CD8-positive, alpha-beta memory T cell (primary cell): ENCODE measurements at places on chromosomes 6 and 20. TPM values are rescaled to one million over a fixed set of nuclear protein-coding genes. Genes with fewer than 3 reads are reported as not detected.

DNA sequence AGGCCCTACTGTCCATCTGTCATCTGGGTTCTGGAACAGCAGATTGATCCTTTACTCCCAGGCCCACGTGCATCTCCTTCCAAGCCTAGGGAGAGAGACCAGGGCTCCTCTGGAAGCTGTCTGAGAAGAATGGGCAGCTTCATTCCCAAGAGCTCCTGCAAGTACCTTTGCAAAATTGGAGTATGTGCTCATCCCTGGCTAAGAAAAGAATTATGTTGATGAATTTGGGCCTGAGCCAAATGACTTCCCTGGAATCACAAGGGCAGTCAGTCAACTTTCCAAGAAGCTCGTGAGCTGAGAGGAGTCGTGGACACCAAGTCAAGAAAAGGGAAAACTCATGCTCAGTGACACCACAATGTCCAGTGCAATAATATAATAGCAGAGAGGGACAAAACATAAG, 54.6 kb upstream of the AKAP12 start:
- no peak for DNase-seq

DNA sequence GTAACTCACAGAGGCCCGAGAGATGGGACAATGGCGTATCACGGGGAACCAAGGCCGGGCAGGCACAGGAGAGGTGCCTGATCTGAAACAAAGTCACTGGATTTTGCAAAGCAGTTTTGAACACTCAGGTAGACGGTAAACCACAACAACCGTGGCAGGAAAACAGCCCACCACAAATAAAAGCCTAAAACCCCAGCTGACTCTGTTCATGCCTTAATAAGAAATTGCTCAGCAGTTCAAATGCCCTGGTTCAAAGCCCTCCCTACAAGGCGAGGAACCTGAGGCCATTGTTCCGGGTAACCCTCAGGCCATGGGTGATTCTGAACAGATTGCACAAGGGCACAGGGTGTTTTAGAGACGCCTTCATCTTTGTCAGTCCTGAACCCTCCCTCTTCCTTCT, 114.2 kb downstream of the MAP3K7 start:
- DNase-seq = peak; percentile 52

- DNase-seq = no peak
These were observed 44.9 kb upstream of the RNF24 start for GRCh38 chr20:4060064-4060795.

The LAMP5 gene
- not detected for total RNA-seq

DNA sequence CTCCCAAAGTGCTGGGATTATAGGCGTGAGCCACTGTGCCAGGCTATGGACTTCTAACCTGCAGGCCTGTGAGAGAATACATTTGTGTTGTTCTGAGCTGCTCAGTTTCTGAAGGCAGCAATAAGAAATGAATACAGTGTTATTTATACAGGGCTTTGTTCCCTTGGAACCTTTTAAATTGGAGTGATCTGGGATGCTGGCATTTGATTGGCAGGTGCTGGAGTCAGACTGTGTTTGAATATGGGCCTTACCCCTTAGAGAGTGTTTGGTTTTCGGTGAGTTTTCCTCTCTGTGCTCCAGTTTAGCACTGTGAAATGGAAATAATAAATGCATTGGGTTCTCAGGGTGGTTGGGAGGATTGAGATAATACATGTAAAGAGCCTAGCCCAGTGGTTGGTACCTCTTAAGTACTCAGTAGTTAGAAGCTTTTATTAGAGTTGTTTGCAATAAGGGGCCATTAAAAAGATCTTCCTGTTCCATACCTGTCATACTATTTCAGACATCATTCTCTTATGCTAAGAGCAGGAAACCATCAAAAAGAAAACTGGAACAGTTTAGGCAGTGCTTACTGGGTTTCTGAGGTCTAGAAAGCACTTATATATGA, 22.1 kb downstream of the BMP6 start:
- DNase-seq = no peak

- DNase-seq = no peak
These were observed 7.9 kb downstream of the BPIFB3 start for GRCh38 chr20:33061658-33062028.

- DNase-seq = no peak
These were observed at the start of gene CCM2L for GRCh38 chr20:32010101-32010500. CCM2L (plus strand) TSS chr20:32010438; CDS start chr20:32010455, 17 bp downstream.

DNA sequence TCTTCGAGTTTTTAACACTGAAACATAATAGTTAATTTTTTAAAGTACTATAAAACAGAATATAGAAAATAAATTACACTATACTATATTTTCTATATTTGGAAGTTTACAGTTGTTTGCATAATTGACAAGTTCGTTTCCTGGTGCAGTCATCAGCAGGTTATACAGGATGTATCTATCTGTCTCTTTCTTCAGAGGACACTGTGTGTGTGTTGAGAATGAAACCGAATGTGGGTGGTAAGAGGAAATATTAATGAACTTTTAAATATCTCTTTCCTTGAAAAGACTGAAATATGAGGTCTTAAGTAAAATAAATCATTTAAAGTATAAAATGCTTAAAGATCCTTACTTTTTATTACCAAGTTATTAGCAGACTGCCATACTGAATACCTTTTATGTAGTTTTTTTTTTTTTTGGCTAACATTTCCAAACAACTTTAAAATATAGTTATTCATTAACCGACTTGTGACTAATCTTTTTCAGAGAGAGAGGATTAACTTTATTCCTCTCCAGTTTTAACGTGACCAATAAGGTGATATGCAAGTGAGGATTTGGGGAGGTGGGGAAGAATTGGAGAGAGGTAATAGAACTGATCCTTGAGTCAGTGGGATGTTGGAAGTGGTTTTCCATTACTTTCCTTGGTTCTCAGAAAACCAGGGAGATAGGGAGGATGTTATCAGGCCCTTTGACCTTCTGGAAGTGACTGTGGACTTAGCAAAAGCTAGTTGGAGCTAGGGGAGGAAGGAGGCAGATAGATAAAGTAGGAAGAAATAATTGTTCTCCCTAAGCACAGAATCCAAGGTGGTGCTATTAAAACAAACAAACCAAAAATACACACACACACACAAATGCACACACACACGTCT, 380.0 kb upstream of the FLRT3 start:
- DNase-seq = no peak

DNA sequence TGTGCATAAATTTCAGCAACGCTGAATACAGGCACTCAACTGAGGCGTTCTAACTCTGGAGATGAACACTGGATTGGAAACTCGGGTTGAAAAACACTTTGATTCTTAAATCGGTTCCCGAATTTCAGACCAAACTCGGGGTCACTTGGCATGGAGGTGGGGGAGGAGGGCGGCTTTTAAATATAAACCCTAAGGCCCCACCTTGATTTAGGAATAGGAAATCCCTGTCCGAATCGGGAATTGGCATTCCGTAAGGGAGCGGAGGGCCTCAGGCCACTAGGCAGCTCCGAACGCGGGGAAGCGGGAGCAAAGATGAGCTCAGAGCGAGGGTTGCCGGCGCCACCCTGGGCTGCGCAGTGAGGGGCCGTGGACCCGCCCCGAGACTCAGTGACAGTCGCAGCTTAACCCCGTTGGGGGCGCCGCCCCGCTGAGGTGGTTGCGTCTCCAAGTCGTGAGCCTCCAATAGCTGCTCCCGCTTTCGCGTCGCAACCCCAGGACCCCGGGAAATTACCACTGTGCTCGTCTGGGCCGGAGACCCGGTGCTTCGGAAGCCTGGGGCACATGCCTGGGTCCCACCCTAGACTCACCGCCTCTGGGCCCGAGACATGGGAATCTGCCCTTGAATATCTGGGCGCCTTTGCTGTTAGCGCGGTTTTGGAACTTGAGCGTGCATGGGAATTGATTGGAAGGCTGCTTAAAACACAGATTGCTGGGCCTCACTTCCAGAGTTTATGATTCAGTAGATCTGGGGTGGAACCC, 4.6 kb upstream of the SIM1 start:
- DNase-seq = no peak

The TNFRSF6B gene
- not detected for total RNA-seq

GRCh38 chr20:1319051-1319450, 9.9 kb downstream of the SDCBP2 start:
- DNase-seq = no peak

DNA sequence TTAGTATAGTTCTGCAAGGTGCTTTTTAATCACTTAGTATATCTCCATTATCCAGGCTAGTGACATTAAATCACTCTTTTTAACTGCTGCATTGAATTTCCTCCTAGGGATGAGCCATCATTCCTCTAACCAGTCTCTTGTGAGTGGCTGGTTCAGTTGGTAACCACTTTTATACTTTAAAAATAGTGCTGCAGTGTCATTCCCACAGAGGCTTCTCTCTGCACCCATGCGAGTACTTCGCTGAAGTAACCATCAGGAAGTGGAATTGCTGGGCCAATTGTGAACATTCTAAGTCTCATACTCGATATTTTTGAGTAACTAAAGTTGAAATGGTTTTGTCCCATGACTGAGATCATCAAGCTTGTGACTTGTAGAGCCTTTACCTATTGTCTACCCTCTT, 2.1 kb downstream of the BTN3A2 start:
- DNase-seq = no peak

DNA sequence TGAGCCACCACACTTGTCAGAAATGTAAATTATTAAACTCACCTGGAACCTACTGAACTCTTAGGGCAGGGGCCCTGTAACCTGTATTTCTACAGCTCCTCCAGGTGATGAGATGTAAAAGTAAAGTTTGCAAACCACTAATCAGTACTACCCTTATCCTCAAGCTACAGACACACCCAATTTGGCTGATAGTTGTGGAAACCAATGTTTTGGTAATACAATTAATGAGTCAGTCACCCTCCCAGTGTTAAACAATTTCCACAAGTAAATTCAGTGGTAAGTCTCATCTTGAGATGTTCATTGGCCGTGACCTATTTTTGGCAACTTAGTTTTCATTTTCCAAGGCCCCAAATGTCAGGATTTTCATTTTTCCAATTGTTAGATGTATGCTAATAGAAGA, 29.6 kb downstream of the GCNT2 start:
- no peak for DNase-seq

The ADGRF4 gene
- total RNA-seq = not detected

The AMD1 gene
- total RNA-seq = 96.3 TPM

DNA sequence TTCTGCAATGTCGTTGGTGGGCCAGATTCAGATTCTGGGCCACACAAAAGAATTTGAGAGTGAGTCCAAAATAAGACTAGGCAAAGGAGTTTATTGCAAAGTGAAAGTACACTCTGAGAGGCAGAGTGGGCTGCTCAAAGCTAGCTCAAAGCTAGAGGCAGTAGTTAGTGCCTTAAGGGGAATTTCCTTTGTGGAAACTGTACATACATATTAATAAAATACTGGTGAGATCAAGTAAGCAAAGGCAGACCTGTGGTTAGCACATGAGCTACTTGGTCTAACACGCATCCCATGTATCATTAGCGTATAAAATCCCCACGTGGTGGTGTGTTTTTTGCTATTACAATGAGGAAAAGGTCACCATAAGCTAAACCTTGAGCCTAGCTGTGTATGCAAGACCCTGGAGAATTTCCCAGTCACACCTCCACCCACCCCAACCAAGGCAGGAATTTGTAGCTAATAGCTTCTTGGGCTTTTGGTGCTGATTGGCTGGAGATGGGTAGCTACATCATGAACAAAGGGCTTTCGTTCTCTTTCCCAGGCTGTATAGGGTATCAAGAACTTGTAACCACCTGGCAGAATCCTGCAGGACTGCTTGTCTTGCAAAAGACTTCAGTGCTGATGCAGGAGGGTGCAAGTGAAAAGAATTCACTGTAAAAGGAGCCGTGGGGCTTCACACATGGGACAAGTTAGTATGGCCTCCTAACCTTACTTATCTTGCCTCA, 14.7 kb upstream of the TRIM26 start:
- DNase-seq = no peak

GRCh38 chr6:135932651-135933050, 81.2 kb downstream of the PDE7B start:
- no peak for DNase-seq

- DNase-seq = no peak
These were observed 98.6 kb downstream of the OGFRL1 start for GRCh38 chr6:71387179-71387578.

DNA sequence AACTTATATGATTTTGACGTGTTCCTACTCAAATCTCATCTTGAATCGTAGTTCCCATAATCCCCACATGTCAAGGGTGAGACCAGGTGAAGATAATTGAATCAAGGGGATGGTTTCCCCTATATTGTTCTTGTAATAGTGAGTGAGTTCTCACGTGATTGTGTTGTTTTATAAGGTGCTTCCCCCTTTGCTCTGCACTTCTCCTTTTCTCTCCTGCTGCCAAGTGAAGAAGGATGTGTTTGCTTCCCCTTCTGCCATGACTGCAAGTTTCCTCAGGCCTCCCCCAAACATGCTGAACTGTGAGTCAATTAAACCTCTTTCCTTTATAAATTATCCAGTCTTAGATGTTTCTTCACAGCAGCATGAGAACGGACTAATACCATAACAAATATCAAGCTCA, 83.2 kb downstream of the MANEA start:
- no peak for DNase-seq

The RAET1G gene
- total RNA-seq = not detected

DNA sequence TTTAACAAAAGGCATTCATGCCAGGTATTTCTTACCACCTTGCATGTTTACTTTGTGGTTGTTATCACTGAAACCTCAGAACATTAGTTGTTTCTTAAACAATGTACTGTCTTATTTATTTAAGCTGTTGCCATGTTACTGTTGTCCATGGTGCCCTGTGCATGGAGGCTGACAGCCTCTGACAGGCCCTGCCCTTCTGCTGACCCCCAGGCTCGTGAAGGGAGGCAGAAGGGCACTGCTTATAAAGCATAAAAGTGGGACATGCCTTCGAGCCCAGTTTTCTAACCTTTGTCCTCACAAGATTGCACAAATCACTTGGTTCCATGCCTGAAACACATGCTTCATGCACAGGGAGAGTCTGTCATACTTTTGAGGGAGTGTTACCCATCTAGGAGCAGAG, 46.7 kb upstream of the CLIC5 start:
- peak; percentile 25 for DNase-seq

GRCh38 chr6:108361312-108361932, 66.6 kb downstream of the AFG1L start:
- DNase-seq = no peak

- DNase-seq = no peak
These were observed 93.4 kb downstream of the SLC22A23 start for GRCh38 chr6:3363296-3364025.

GRCh38 chr20:1897965-1898464, 2.8 kb downstream of the SIRPA start:
- no peak for DNase-seq

The DNAH8 gene
- 0.20 TPM for total RNA-seq

- DNase-seq = no peak
These were observed 813.0 kb downstream of the DHX35 start for GRCh38 chr20:39775110-39775509.

GRCh38 chr6:70599187-70599586, 32.5 kb downstream of the SDHAF4 start:
- DNase-seq = peak; percentile 1

The CLVS2 gene
- total RNA-seq = not detected
